ENCODE measurements at places on chromosomes 11 and 22. TPM values are rescaled to one million over a fixed set of nuclear protein-coding genes. Genes with fewer than 3 reads are reported as not detected.

Gene ZNF280B
- 1.2 TPM for polyA plus RNA-seq

Gene NPAT
- 3.0 TPM for polyA plus RNA-seq

Gene POU2AF2
- 0.15 TPM for polyA plus RNA-seq

Gene BTG4
- 0.34 TPM for polyA plus RNA-seq

Gene KRTAP5-8
- polyA plus RNA-seq = 0.06 TPM

Gene SULT4A1
- 4.1 TPM for polyA plus RNA-seq

Gene LMO2
- polyA plus RNA-seq = 0.05 TPM

Gene CRYAB
- 1.5 TPM for polyA plus RNA-seq

Gene BCO2
- 1.2 TPM for polyA plus RNA-seq

Gene OR8A1
- polyA plus RNA-seq = not detected

Gene LIF
- polyA plus RNA-seq = 24.6 TPM

Gene OR5B21
- not detected for polyA plus RNA-seq

Gene MPZL2
- 6.2 TPM for polyA plus RNA-seq

Gene C11orf71
- 8.4 TPM for polyA plus RNA-seq

Gene RIMBP3C
- not detected for polyA plus RNA-seq

Gene GRAP2
- polyA plus RNA-seq = 0.13 TPM

Gene CYP2D6
- 0.32 TPM for polyA plus RNA-seq

Gene LAMTOR1
- 129 TPM for polyA plus RNA-seq

Gene OR52H1
- polyA plus RNA-seq = not detected

Gene GPHA2
- not detected for polyA plus RNA-seq

Gene CNIH2
- polyA plus RNA-seq = 7.4 TPM

Gene PPP6R2
- 45.1 TPM for polyA plus RNA-seq

Gene MMP8
- not detected for polyA plus RNA-seq

Gene INS
- polyA plus RNA-seq = not detected

Gene OR51B4
- polyA plus RNA-seq = 0.07 TPM

Gene SOX10
- polyA plus RNA-seq = not detected

Gene MS4A12
- not detected for polyA plus RNA-seq

Gene C11orf91
- 0.15 TPM for polyA plus RNA-seq

Gene CFAP300
- 2.5 TPM for polyA plus RNA-seq

Gene LRRC56
- polyA plus RNA-seq = 1.4 TPM

Gene MMP10
- polyA plus RNA-seq = 2.2 TPM

Gene HEPHL1
- polyA plus RNA-seq = not detected
